ENCODE measurements at places on chromosomes 4 and X.

- DNase-seq, result no peak
Measured at GRCh38 chr4:147994076-147994475, 262.2 kb downstream of the ARHGAP10 start.

DNA sequence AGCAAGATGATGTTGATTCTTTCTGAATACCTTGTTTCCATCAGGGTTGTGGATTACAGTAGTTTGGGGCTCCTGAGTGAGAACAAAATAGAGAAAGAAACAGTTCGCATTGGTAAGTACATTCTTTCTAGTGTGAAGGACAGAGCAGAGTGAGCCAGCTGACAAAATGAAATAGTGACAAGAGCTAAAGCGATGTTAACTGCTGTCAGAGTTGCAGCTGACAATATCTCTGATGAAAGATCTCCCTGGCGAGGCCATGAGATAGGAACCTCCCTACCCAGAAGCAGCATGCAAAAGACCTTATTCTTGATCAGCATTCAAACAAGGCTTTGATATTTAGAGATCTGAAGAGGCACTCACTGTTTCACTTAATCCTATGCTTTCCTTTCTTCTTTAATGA, 258.6 kb downstream of the CAMK2D start:
- DNase-seq, result no peak

DNA sequence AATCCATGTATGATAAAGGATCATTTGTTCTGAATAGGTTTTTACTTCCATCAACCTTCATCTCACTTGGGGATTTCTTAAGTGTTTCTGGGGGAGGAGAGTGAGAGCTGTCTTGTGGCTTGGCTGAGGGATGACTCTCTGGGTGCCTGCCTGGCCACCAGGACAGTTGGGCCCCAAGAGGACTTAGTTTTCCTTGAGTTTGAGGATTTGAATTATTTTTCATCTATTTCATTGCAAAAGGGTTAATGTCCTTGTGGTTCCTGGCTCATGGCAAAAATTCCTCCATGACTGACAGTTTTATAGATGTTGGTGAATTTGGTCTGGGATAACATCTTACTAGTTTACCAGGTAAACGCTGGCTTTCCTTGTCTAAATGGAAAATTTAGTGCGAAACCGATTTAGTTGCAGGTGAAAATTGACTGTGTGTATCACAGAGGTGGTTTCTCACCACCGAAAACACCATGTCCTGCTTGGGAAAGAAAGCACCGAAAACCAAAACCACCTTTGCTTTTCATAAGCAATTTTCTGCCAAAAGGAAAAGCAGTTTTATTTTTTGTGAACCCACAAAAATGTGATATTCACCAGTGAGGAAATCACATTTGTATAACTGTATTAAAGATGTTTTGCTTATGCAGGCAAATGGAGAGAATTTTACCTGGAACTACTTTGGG, 331.3 kb upstream of the SFRP2 start:
- DNase-seq, result no peak

DNA sequence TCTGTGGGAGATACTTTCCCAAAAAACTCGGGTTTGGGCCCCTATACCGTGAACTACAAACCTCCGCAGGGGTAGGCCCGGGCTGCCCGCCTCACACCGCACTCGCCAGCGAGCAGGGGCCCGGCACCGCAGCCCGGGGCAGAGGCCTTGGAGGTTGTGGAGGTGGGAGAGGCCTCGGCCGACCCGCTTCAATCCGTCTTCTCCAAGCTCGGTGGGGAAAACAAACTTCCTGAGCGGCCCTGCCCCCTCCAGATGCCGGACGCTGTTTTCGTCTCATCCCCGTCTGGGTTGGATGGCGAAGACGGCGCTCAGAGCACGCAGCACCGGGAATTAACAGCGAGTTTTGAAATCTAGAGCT, 442 bp upstream of the MCUB start:
- no peak for DNase-seq

- peak; percentile 2 for DNase-seq
Measured at GRCh38 chr4:138680989-138681604, 334.5 kb upstream of the NOCT start.

All from stimulated activated CD8-positive, alpha-beta memory T cell treated with anti-CD3 and anti-CD28 coated beads, Interleukin-15, amount 100 ng/mL, for 4 hours (primary cell).